Adipocyte (in vitro differentiated cells): ENCODE measurements at places on chromosomes 7 and 10.

GRCh38 chr10:89236226-89236797 is 15.3 kb downstream of the LIPA start:
- peak; percentile 70 for DNase-seq

DNA sequence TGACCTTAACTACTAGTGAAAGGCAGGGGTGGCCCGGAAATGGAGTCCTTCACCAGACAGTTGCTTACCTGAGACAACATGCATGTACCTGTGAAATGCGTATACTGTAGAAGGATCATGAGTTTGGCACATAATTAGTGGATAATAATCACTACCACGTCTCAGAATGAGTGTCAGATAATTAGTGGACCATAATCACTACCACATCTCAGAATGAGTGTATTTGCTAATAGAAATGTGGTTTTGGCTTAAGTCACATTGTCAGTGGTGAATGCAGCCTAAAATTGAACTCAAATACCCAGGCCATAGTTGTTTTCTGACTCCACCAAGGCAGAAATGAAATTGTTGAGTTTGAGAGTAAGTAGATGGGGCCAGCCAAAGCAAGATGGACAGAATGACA is 468.3 kb upstream of the GALNT17 start:
- DNase-seq: no peak

DNA sequence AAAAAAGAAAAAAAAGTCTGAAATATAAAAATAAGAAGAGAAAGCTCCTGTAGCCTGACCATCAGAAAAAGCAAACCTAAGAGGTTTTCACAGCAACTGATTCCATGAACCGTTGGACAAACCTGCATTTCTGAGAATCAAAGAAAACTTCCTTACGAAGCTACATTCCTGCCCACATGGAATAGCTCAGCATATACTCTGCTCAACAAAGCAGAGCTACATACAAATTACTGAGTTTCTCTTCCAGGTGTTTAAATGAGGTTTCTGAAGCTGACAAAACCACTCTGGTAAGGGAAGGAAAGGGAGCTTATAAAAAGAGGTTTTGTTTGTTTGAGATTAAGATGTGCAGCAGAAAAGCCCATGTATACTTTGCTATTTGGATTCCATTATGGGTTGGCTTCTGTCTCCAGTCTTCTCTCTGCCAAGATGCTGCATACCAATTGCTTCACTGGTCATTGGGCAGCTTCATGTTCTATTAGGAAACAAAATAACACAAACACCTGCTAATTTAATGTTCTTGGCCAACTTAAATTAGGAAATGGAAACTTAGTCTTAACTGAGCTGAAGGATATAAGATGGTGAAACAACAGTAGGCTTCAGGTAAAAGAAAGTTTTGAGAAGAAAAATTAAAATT is 314.1 kb downstream of the LRRTM3 start:
- peak; percentile 16 for DNase-seq

- no peak for DNase-seq
Measured at GRCh38 chr7:63073736-63074135, 924.9 kb upstream of the ZNF722 start.

GRCh38 chr7:868189-868486 is 8.2 kb upstream of the GET4 start:
- no peak for DNase-seq

- no peak for DNase-seq
Measured at GRCh38 chr7:153099235-153099634, 339.7 kb downstream of the ACTR3B start.

- DNase-seq: no peak
Measured at GRCh38 chr7:9391984-9392383, 958.6 kb downstream of the NXPH1 start.

- DNase-seq: no peak
Measured at GRCh38 chr10:57015595-57016318, 654.7 kb upstream of the ZWINT start.

GRCh38 chr10:101123815-101124617 is 7.1 kb upstream of the TLX1 start:
- DNase-seq: no peak

DNA sequence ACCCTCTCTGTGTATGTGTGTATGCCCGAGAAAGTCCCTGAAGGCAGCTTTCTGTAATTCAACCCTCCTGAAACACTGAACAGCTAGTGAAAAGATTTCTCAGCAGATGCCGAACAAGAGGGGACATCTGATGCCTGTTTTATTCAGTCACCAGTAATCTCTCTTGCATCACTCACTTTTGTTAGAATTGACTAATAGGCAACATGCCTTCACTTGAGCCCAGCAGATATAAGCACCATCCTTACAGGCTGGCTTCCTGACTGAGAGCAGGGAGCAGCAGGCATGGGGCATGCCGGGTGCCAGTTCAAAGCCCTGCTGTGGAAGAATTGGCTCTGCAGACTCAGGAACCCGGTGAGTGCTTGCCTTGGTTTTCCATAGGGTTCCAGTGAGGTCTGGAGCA is at the start of gene ABCA13:
Gene ABCA13 (plus strand): TSS at position 257 of the 400 bp plus-strand sequence. CDS start 26 bp downstream, at position 283.
- DNase-seq: peak; percentile 87

DNA sequence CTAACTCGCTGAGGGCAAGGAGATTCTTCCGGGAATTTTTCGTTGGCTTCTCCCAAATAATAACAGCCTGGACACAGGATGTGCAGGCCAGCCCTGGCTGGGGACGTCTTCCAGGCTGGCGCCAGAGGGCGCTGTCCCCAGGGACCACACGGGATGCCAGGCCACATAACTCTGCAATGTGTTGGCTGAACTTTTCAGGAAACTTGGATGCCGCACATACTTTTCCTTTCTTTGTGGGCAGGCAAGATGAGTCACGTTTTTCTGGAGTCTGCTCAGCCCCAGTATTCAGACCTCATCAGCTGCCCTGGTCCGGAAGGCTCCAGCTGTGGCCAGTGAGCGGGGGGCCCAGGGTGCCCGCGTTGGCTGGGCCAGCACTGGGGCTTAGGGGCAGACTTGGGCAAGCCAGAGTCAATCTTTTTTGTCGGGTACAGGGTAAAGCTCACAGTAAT is 122.7 kb downstream of the PRKAG2 start:
- DNase-seq: peak; percentile 97
